ENCODE measurements at places on chromosomes 1 and 21. TPM values are rescaled to one million over a fixed set of nuclear protein-coding genes. Genes with fewer than 3 reads are reported as not detected.

The HES3 gene
- not detected for polyA plus RNA-seq

DNA sequence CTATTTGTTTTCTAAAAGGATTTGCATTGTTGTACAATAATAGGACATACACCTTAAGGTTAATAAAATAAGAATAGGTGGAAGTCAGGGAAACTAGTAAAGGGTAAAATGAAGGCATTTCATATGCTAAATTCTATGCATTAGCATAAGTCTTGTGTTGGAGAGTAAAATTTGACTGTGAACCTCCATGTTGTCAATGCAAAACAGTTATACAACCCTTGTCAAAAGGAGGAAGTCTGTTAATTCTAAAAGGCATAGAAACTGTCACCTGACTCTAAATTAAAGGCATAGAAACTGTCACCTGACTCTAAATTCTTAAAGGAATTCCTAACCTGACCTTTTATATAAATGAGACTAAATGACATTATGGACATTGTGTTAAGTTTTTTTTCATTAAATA is 291.8 kb downstream of the OLFM3 start:
- no peak for DNase-seq
- H3K27ac ChIP-seq, result no peak overlapping the region
- H3K36me3 ChIP-seq, result no peaks in the 10 kb centered on the region
- no peaks in the 10 kb centered on the region for H3K4me1 ChIP-seq
- H3K27me3 ChIP-seq, result no peaks in the 10 kb centered on the region

The ATP1A1 gene
- 49.2 TPM for polyA plus RNA-seq

The RPS6KC1 gene
- polyA plus RNA-seq, result 2.8 TPM

GRCh38 chr1:115425442-115425841 is 87.4 kb upstream of the NGF start:
- H3K4me3 ChIP-seq, result no peak overlapping the region
- no peaks in the 10 kb centered on the region for H3K4me1 ChIP-seq
- no peaks in the 10 kb centered on the region for H3K36me3 ChIP-seq
- DNase-seq, result no peak
- no peaks in the 10 kb centered on the region for H3K27me3 ChIP-seq

DNA sequence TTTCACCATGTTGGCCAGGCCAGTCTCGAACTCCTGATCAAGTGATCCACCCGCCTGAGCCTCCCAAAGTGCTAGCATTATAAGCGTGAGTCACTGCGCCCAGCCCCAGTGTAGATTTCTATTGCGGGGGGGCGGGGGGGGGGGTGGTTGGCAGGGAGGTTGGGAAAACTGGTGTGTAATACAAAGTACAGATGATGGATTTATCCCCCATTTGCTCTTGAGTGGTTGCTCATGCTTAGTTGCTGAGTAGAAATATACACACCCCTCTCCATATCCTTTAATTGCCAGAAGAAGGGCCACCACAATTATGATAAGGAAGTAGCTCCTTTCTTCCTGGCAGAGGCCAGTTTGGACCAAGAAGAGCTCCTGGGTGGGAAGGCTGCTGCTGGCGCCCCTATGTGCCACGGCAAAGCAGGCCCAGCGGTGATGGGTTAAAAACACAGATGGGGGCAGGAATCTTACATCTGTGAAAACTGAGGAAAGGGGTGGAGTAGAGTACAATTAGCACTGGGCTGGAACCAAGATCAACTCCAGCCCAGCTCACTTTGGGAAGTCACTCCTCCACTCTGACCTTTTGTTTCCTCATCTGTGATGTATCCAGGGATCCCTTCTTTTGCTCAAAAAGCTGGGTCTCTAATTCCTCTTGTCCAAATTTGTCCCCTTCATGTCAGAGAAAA is 55.2 kb downstream of the MRPL37 start:
- H3K36me3 ChIP-seq, result no peaks in the 10 kb centered on the region
- DNase-seq, result no peak
- H3K27me3 ChIP-seq, result no peaks in the 10 kb centered on the region
- no peaks in the 10 kb centered on the region for H3K4me1 ChIP-seq
- H3K4me3 ChIP-seq, result no peak overlapping the region
- no peak overlapping the region for H3K27ac ChIP-seq

DNA sequence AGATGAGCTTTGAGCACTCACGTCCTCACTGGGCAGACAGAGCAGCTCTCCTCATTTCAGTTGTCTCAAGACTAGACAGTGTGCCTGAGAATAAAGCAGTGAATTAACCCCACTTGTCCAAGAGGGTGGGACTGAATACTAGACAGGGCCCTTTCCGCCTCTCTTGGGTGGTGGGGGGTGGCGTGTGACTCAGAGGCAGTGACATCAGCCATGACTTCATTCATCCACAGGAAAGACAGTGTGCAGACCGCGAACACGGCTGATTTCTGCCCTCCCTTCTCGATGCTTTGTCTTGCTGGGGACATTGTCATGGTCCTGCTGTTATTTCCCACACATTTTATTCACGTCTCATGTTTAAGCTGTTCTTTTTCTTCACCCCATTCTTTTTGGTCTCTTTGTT is 64.9 kb downstream of the FGGY start:
- no peak for DNase-seq
- no peaks in the 10 kb centered on the region for H3K4me1 ChIP-seq
- no peak overlapping the region for H3K4me3 ChIP-seq
- no peaks in the 10 kb centered on the region for H3K36me3 ChIP-seq
- no peak overlapping the region for H3K27ac ChIP-seq
- H3K27me3 ChIP-seq, result no peaks in the 10 kb centered on the region

GRCh38 chr1:198876371-198876871 is 237.6 kb downstream of the PTPRC start:
- H3K27me3 ChIP-seq, result no peaks in the 10 kb centered on the region
- peaks cover 16% of the 10 kb centered on the region for H3K4me1 ChIP-seq
- no peak overlapping the region for H3K27ac ChIP-seq

DNA sequence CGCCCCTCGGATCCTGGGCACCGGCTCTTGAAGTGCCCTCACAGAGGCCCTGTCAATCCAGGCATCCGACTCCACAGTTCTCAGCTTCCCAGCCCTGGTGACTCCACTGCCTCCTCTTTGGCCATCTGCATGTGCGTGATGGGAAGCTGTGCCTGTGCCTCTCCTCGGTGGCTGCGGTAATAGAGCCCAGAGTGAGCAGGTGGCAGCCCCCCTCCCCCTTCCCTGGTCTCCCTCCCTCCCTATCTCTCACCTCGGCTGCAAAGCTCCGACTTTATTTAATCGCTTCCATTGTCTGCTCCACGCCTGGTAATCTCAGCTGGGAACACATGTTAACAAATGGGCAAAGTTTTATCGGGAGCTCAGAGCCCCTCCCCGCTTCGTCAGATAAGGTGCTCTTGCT is 91.9 kb downstream of the IGSF21 start:
- no peak overlapping the region for H3K4me3 ChIP-seq
- H3K27ac ChIP-seq, result no peak overlapping the region

DNA sequence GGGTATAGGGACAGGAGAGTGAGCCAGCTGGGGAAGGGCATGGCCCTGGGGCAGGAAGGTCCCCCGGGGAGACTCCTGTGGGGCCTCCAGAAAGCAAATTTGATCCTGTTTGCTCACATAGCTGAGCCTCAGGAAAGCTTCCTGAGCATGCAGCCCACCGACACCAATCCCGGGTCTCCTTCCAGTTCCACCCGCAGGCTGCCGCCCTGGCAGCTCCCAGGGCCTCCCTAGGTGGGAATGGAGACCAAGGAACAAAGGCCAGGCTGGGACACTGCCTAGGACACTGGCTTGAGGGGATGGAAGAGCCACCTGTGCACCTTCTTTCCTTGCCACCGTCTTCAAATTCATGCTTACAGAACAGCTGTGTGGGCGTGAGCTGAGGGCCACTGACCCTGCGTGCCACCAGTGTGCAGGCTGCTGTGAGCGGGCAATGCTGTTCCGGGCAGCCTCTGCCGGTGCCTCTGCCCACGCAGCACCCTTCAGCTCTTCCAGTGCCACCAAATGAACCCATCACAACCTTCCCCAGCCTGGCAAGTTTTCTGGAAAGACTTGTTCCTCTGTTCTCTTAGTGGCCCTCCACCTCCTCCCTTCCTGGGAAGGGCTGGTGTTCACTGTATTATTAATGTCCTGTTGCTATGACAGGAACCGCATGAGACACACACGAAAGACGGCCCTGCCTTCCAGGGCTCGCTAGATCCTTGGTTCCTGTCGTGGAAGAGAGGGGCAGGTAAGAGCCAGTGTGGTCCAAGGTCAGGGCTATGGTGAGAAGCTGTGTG is 53.6 kb downstream of the ACBD3 start:
- H3K4me3 ChIP-seq, result no peak overlapping the region
- no peaks in the 10 kb centered on the region for H3K36me3 ChIP-seq
- H3K4me1 ChIP-seq, result no peaks in the 10 kb centered on the region
- no peaks in the 10 kb centered on the region for H3K27me3 ChIP-seq

- H3K36me3 ChIP-seq, result no peaks in the 10 kb centered on the region
- H3K27ac ChIP-seq, result no peak overlapping the region
- no peak overlapping the region for H3K4me3 ChIP-seq
- no peak for DNase-seq
- no peaks in the 10 kb centered on the region for H3K27me3 ChIP-seq
- no peaks in the 10 kb centered on the region for H3K4me1 ChIP-seq
Measured at GRCh38 chr1:194047206-194047605, 860.8 kb upstream of the B3GALT2 start.

The KPRP gene
- not detected for polyA plus RNA-seq

The FAM110D gene
- polyA plus RNA-seq, result 0.44 TPM

- no peak for DNase-seq
- no peaks in the 10 kb centered on the region for H3K36me3 ChIP-seq
- no peak overlapping the region for H3K27ac ChIP-seq
- H3K4me3 ChIP-seq, result no peak overlapping the region
- no peaks in the 10 kb centered on the region for H3K4me1 ChIP-seq
Measured at GRCh38 chr1:244160455-244161235, 109.6 kb downstream of the ZBTB18 start.

The PPFIA4 gene
- 0.21 TPM for polyA plus RNA-seq

GRCh38 chr1:48875552-48876329 is 99.0 kb upstream of the BEND5 start:
- H3K4me3 ChIP-seq, result no peak overlapping the region
- no peaks in the 10 kb centered on the region for H3K4me1 ChIP-seq
- H3K36me3 ChIP-seq, result no peaks in the 10 kb centered on the region

DNA sequence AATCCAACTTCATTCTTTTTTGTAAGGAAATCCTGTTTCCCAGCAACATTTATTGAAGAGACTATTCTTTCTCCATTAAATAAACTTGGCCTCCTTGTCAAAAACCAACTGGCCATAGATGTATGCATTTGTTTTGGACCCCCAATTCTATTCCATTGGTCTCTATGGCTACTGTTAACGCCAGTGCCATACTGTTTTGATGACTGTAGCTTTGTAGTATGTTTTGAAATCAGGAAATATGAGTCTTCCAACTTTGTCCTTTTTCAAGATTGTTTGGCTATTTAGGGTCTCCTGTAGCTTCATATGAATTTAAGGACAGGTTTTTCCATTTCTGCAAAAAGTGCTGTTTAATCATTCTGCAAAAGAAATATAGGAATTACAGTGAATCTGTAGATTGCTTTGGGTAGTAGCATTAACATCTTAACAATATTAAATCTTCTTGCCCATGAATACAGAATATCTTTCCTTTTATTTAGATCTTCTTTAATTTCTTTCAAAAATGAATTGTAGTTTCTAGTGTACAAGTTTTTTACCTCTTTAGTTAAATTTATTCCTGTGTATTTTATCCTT is 61.3 kb downstream of the ITGB3BP start:
- H3K27ac ChIP-seq, result no peak overlapping the region
- H3K36me3 ChIP-seq, result no peaks in the 10 kb centered on the region
- no peaks in the 10 kb centered on the region for H3K27me3 ChIP-seq
- no peak for DNase-seq

The NCAM2 gene
- polyA plus RNA-seq, result 0.17 TPM

GRCh38 chr1:41192456-41193178 is 49.5 kb downstream of the SCMH1 start:
- no peak overlapping the region for H3K27ac ChIP-seq
- no peaks in the 10 kb centered on the region for H3K4me1 ChIP-seq
- H3K4me3 ChIP-seq, result no peak overlapping the region
- no peak for DNase-seq

The STYXL2 gene
- polyA plus RNA-seq, result not detected

The LCE3E gene
- polyA plus RNA-seq, result not detected

DNA sequence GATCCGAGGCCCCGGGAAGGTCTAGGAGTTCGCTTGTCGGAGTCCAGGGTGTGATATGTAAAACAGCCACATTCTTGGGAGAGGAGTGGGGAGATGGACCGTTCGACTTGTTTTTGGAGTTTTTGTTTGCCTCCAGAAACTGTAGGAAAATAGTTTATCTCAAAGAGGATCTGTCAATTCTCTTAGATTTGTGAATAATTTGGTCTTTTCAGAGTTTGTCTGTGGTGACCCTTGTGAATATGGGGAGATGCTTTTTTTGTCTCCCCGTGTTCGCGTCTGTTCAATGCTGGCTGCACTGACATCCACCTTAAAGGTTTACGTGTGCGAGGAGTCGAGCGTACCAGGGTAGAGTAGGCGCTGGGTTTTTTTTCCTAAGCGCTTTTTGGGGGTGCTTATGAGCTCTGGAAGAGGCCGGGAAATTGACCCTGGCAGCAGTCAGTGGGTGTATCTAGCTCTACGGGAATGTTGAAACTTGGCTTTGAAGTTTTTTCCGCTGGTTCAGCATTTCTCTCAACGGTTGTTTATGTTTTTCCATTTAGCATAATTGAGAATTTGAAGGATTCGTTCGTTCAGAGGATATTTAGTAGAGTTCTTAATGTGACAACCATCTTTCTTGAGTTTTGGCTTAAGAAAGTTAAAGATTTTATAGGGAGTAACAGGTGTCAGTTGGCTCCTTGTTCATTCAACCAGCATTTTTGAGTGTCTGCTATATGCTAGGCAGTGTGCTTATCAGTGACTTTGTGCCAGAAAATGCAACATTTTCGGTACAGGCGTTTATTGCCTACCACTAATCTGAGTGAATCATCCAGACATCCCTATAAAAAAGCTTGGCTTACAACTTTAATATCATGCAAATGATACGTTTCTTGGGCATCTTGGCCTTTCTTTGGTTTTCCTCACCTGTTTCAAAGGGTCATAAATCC is 1.2 kb downstream of the SZRD1 start:
- H3K27me3 ChIP-seq, result no peaks in the 10 kb centered on the region
- peaks cover 8% of the 10 kb centered on the region for H3K36me3 ChIP-seq
- H3K4me3 ChIP-seq, result peak overlapping the region; percentile 81
- DNase-seq, result no peak
- H3K4me1 ChIP-seq, result peaks cover 92% of the 10 kb centered on the region

The LDLRAD2 gene
- 1.4 TPM for polyA plus RNA-seq

GRCh38 chr1:161052899-161053298 is 7.1 kb upstream of the USF1 start:
- DNase-seq, result no peak
- H3K27ac ChIP-seq, result no peak overlapping the region
- H3K27me3 ChIP-seq, result no peaks in the 10 kb centered on the region

GRCh38 chr1:194028002-194028401 is 841.6 kb upstream of the B3GALT2 start:
- no peaks in the 10 kb centered on the region for H3K4me1 ChIP-seq
- H3K36me3 ChIP-seq, result no peaks in the 10 kb centered on the region
- DNase-seq, result no peak
- H3K4me3 ChIP-seq, result no peak overlapping the region
- H3K27ac ChIP-seq, result no peak overlapping the region

GRCh38 chr1:222769971-222770620 is 33.1 kb downstream of the FAM177B start:
- H3K4me1 ChIP-seq, result peaks cover 32% of the 10 kb centered on the region
- H3K27me3 ChIP-seq, result no peaks in the 10 kb centered on the region
- no peak for DNase-seq
- no peaks in the 10 kb centered on the region for H3K36me3 ChIP-seq
- H3K27ac ChIP-seq, result no peak overlapping the region

- H3K27ac ChIP-seq, result no peak overlapping the region
- no peak overlapping the region for H3K4me3 ChIP-seq
- no peaks in the 10 kb centered on the region for H3K4me1 ChIP-seq
- no peaks in the 10 kb centered on the region for H3K36me3 ChIP-seq
- H3K27me3 ChIP-seq, result peaks cover 18% of the 10 kb centered on the region
Measured at GRCh38 chr1:7250597-7251453, 465.6 kb downstream of the CAMTA1 start.
